ENCODE measurements at places on chromosomes 7 and 10.

DNA sequence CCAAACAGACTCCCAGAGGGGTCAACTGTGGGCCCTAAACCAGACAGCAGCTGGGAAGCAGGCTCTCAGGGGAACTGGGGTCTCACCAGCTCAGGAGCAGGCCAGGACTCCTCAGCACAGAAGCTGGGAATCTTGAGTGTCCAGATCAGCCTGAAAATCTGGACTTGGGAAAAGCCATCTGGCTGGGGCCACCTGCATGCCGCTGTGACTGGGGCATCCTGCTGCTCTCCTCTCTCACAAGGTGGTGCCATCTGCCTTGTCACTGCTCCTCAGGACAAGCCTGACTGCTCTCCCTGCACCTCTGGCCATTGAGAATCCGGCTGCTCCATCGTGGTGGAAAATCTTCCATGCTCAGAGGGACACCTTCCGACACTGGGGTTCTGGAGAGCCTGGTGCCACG, 141.4 kb downstream of the PLPP4 start:
- DNase-seq, result no peak

GRCh38 chr10:71927776-71928592, 36.2 kb upstream of the CHST3 start:
- no peak for DNase-seq

DNA sequence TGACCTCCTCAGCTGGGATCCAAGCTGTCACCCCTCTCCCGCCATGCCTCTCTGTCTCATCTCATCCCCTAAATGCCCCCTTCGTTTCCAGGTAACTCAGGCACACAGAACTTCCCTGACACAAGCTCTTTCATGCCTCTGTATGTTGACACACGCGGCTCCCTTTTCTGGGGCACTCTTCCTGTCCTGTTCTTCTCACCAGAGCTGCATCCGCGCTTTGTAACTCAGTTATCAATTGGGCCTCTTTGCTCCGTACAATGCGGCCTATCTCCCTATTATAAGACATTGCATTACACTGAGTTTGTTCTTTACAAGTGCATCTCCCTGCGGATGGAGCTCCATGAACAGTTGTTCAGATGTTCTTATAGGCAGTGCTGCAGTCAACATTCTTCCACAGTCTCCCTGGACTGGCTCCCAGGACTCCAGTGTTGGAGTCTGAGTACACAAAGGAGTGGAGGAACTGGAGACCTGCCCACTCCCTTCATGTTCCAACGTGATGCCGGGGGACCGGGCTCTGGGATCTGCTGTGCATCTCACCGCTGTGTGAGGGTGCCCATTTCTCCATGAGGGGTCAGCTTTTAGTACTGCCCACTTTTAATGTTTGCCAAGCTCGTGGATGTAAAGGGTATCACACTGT, 56.9 kb upstream of the TNS3 start:
- no peak for DNase-seq

- DNase-seq, result no peak
Measured at GRCh38 chr7:123974326-123974908, 49.4 kb downstream of the SPAM1 start.

DNA sequence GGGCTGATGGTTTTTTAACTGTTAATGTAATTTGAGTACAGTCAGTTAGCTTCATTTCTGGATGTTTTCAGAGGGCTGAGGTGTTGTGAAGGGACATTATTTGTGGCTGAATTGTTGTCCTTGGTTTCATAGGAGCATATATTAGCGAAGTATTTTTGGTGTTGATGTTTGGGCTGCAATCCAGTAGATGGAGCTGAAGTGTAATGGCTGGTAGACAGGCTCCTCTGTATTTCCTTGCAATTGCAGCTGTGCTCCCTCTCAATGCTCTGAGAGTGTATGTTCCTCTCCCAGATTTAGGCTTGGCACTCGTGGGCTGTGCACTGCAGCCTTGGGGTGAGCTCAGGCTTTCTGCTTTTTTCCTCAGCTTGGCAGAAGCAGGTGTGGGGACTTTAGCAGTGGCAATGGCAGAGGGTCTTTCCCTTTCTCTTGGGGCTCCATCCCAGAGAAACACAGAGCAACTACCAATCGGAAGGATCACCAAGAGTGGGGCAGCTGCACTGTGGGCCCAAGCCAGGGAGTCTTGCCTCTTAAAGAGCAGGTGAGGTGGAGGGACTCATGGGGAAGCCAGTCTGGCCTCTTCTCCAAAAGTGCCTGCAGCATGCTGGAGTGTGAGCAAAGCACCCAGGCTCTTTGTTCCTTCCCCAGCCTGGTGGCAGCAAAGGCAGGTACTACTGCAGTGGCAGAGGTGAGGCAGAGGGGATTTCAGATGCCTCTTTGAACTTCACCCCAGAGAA, 544.4 kb downstream of the SH2D4B start:
- DNase-seq, result no peak

- DNase-seq, result no peak
Measured at GRCh38 chr10:133046390-133046765, 41.3 kb upstream of the ADGRA1 start.

- no peak for DNase-seq
Measured at GRCh38 chr7:40008223-40008815, 58.3 kb downstream of the CDK13 start.

DNA sequence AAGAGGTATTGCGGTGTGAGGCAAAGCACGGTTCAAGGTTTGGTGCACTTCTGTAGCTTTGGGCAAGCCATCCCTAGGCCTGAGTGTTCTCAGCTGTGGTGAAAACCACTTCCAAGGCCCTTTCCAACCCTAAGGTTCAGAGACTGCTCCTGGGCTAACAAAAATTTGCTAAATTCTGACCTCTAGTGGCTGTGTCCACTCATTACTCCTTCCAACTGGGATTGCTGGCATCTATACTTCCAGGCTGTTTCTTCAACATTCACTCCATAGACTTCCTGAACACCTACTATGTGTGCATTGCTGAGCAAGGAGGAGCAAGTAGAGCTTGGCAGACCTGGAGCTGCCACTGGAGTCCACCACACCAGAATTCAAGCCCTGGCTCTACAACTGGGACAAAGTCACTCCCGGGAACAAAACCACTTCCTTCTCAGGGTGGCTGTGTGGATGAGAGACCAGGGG, 29.3 kb upstream of the SH3PXD2A start:
- DNase-seq, result peak; percentile 26

DNA sequence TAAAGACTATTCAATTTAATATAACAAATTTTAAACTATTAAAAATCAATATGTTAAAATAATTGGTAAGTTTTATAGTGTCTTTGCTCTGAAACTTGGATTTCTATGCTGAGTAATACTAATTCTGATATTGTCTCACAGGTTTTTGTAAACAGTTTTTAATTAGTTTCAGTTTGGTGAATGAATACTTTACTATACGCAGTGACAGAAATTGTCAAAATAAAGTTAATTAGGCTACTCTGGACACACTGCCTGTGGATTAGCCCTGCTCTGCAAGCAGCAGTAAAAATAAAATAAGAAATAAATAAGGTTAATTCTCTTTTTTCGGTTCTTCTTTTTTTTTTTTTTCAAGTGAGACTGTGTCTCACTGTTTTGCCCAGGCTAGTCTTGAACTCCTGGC, 105.3 kb downstream of the ANKRD61 start:
- no peak for DNase-seq

- DNase-seq, result no peak
Measured at GRCh38 chr7:112372101-112372500, 78.2 kb upstream of the IFRD1 start.

DNA sequence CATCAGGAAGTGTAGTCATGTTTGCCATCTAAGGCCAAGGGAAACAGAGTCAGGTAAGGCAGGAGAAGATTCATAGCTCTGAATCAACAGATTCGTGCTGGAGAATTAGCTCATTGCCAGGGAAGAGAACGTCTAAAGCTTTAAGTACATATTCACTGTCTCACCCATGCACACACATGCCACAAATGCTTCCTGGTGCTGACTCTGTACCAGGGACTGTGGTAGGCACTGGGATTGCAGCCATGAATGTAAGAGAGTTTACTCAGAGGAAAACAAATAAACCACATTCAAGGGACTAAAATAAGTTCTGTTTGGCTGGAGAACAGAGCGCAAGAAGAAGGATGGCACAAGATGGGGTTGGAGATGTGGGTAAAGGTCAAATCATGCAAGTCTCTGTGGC, 89.8 kb upstream of the HPS1 start:
- no peak for DNase-seq

GRCh38 chr10:131621784-131622624, 278.8 kb upstream of the PPP2R2D start:
- no peak for DNase-seq

- no peak for DNase-seq
Measured at GRCh38 chr7:516606-517456, 2.8 kb downstream of the PDGFA start.

DNA sequence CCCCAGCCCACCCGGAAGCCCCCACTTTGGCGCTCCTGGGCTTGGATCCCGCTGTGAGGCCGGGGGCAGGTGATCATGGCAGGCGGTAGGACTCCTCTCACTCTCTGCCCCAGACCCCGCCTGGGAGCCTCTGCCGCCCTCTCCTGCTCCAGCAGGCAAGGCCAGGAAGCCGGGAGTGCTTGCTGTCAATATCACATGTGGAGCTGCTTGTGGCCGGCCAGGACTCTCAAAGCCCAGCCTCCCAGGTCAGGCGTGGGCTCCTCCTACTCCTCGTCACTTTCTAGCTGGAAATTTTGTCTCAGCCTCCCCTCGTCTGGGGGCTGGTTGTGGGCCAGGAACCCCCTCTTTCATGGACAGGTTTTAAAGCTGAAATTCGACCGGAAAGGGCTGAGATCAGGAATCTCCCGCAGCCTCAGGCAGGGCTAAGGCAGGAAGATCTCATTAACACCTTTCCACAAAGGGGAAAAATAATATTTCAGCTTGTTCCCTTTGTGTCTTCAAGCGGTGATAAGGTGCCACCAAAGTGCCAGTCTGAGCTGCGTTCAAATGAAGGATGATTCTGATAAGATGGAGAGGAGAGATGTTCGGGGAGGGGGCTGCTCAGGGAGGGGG, 273.6 kb upstream of the PODXL start:
- no peak for DNase-seq

GRCh38 chr10:22733992-22734391, 19.6 kb upstream of the PIP4K2A start:
- DNase-seq, result no peak

GRCh38 chr7:133699386-133699785, 427.8 kb upstream of the LRGUK start:
- no peak for DNase-seq

DNA sequence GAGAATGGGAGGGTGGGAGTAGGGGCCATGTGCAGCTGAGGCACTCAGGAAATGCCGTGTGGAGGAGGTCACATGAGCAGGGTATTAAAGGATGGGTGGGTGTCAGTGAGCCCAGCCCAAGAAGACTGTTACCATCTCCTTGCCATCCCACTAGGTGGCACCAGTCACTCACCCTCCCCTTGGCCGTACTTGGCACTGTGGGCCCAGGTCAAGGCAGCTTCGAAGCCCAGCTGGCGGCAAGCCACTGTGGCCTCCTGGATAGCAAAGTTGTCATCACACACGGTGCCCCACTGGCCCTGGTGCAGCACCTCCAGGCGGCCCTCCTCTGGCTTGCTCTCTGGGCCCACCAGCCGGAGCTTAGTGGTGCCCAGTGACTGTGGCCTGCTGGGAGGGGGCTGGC, 5.4 kb downstream of the LOXL4 start:
- DNase-seq, result peak; percentile 27

DNA sequence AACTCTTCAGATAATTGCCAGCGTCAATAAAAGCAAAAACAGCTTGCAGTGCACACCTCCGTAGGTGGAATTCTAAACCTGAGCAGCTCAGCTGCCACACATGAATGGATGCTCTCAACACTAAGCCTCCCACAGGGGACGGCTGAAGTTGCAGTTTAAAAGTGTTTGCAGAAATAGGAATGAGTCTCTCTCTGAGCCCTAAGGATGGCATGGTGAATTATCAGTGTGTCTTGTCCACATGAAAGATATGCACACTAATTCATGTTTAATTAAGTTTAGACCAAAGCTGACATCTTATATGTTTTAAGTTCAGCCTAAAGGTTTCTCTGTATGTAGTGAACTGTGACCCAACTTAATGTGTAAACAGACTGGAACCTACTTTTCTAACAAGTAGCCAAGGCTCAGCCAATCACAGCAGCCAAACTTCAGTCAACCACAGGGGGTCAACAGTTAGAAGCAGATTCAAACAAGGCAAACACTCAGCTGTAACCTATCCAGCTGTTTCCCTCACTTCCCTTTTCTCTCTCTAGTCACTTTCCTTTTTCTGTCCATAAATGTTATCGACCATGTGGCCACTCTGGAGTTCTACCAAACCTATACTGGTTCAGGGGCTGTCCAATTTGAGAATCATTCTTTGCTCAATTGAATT, 38.1 kb downstream of the CTTNBP2 start:
- DNase-seq, result no peak

GRCh38 chr10:72612203-72612826, 13.6 kb downstream of the MICU1 start:
- DNase-seq, result peak; percentile 83

DNA sequence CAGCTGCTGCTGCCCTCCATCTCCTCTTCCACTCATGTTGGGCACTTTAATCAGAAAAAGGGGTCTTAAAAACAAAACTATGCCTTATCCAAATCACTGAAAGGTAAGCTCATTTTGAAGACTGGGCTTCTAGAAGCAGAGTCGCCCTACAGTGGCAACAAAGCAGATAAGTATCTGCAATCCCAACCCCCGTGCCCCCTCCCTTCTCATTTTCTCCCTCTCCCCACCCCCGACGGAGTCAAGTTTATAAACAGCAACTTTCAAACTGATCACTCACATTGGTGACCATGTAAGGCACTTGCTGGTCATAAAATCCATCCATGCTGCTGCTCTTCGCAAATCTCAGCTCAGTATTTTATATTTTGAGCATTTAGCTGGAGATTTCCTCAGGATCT, 738 bp downstream of the ETV1 start:
- DNase-seq, result no peak

- no peak for DNase-seq
Measured at GRCh38 chr7:11078247-11078834, 104.7 kb downstream of the PHF14 start.

DNA sequence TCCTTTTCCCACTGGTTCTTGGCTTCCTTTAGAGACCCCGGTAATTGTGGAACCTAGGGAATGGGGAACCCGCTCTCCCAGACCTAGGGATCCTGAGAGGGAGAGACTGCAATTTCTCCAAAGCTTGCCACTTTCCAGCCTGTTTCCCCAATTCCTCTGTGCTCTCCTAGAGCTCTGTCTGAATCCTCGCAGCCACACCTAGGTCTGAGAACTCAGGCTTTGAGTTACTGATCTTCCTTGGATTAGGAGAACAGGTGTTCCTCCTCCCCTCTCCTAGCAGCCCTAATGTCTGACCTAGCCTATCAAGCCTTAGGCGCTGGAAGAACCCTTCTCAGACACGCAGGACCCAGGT, 20.0 kb downstream of the WNT8B start:
- DNase-seq, result no peak
